ENCODE measurements at places on chromosomes 3 and 15.

- no peak for DNase-seq
These were observed 144.6 kb upstream of the IL12A start for GRCh38 chr3:159843840-159844730.

DNA sequence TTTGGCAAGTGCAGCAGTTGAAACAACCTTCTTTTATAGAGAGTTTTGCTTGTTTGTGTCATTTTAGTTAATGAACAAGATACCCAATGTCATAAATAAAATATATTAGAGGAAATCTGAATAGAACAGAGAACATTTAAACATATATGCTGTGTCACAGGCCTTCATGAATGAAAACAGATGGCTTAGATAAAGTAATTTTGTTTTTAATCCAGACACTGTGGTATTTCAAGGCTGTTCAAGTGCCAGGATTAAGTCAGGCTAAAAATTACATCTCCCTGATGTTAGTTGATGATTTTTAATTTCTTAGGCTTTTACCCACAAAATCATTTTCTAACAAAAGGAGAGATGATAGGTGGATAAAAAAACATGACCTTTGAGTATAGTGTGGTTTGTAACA, 4.9 kb upstream of the ACKR4 start:
- DNase-seq, result no peak

DNA sequence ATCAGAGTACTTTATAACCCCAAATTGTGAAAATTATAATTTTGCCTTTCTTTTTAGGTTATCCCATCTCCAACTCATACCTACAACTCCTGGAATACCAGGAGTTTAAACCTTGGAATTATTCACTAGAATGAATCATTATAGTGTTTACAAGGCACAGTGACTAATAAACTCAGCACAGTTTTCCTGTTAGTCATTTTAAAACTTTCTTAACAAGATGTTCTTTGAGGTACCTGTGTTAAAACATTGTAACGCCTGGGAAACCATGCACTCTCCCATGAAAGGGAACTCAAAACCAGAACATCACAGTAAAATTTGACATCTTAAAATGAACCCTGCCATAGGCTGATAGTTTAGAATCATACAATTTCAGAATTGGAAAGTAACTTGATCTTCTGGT, 132.4 kb upstream of the OSTN start:
- peak; percentile 99 for DNase-seq

GRCh38 chr15:55320963-55321362, 1.9 kb downstream of the PIGB start:
- DNase-seq, result no peak

DNA sequence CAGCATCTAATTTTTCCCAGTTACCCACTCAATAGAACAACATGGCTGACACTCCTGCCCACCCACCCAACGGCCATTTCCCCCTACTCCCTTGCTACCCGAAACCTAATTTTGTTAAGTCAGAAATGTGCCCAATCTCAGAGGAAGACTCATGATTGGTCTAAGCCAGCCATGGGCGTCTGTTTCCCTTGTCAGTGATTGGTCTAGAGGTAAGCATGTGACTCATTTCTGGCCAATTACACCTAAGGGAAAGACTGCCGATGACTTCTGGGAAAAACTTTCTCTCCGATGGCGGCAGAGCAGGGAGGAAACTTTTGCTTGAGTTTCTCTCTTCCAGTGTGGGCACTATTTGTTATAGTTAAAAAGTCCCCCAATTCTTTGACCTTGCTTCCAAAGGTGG, 72.9 kb downstream of the RPLP1 start:
- no peak for DNase-seq

- no peak for DNase-seq
These were observed 7.8 kb downstream of the SPSB4 start for GRCh38 chr3:141058996-141059395.

DNA sequence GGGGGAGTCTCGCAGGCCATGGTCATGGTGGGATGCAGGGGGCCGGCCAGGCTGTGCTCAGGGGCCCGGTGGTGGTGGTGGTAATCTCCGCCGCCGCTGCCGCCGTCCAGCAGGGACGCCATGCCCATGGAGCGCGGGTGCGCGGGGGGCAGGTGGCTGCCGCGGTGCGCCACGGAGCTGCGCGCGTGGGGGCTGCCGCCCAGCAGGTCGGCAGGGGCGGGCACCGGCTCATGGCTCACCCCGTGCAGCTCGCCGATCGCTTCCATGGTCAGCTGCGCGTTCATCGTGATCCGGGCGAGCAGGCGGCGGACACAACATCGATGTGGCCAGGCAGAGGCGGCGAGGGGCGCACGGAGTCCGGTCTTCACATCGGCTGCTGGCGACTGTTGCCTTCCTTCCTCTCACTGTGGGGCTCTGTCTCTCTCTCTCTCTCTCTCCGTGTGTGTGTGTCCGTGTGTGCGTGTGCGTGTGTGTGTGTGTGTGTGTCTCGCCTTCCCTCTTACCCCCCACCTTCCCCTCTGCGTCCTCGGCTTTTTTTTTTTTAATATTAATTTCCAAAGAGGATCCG, 451 bp downstream of the ONECUT1 start:
- DNase-seq, result no peak

DNA sequence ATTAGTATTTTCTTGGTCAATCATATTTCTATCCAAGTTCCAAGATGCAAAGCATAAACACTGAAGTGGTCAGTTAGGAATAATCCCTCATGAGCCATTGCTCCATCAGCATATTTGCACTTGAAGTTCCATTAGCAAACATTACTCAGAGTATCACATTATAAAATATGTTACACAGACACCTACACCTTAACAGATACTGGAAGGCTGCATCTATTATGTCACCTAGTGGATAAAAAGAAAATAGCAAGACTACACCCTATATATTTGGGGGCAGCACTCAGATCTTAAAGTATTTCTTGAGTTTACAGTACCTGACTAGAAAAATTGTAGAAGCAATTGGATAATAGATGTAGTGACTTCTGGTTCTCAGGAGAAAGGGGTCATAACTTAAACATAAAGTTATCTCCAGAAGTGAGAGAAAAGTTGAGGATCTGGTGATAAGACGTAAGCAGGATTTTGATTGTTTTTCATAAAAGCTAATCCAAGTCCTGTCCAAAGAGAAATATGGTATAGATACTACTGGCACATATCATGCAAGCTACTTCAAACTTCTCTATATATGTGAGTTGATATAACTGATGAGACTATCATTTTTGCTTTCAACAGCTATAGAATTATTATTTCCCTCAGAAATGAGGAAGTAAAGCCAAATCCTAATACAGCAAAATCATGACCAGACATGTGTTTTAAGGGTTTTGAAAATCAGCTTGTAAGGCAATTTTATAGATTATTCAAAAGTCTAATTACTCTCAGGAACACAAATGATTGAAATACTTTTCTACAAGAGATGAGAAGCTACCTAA, 422.2 kb downstream of the GBE1 start:
- peak; percentile 51 for DNase-seq

DNA sequence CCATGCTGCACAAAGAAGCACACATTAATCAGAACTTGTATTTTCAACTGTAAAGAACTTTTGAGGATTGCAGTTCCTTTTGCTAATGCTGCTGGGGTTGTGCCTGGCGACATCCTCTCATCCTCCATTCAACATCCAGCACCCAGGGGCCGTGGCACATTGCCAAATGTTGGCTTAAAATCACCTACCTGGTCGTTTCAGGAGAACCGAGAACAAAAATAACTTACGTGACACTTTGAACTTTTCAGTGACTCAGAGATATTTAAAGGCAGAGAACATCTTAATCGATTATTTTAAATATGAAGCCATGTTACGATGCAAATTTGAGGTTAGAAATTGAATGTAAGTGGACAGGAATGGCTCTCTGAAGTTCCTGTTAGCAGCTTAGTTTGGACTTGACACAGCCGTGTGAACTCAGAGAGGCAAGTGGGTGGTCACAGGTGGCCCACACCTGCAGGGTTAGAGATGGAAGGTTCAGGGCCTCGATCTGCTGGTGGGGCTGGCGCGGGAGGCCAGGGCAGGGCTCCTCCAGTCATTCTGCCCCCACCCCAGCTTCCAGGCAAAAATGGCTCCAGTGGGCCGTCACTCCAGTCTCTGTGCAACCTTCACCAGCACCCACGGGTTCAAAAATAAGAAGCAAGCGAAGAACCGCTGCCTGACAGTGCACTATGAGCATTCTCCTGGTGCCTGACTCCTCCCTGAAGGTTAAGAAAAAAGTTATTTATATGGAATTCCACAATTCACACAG, 12.2 kb downstream of the LRRK1 start:
- DNase-seq, result no peak

- DNase-seq, result no peak
These were observed 84.8 kb upstream of the KLHL25 start for GRCh38 chr15:85879334-85880163.

DNA sequence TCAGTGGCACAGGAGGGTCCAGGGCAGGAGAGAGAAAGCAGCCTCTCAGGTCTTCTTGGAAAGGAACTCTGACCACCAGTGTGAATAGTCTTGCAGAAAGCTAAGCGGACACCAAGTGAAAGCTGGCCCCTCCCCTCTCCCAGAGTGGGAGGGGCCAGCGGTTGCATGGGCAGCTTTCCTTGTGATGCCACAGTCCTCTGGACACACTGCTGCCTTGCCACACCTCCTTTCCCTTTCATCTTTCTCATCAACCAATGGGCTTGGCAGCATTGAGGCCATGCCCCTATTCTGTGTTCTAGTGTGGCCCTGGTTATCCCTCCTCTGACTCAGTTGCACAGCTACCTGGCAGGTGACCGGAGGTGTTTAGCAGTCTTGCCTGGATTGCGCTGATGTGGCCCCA, 49.7 kb upstream of the GOLGA6B start:
- DNase-seq, result no peak

GRCh38 chr3:55813268-55814097, 326.4 kb upstream of the WNT5A start:
- DNase-seq, result no peak

DNA sequence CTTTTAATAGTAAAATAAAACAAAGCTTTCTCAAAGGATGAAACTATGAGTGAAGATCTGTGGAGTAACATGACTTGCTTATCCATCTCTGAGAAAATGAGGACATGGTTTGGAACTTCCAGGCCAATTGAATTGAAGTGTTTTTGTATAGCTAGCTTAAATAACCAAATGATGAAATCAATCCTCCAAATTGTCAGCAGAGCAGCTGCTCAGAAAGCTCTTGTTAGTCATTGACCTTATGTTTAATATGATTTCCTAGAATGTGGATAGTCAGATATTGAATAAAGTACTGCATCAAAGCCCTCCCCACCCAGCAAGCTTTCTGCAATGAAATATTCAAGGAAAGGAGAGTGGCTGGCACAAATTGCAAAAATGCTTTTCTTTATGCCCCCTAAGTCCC, 437.2 kb downstream of the MFSD1 start:
- DNase-seq, result no peak

DNA sequence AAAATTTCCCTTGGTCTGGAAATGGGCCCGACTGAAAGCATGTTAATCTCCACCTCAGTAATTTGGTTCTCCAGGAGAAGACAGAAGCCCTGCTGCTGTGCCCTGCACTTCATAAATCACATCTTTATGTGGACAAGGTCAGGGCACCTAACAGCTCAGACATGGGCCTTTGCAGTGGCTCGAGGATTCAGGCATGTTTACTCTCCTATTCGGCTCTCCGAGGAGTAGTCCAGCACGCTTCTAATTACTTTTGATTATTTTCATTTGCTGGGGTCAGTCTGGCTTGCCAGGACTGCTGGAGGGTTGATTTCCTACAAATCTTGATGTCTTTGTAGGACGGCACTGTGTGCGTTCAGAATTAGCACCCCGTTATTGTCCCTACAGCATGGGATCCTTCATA, 511.2 kb downstream of the MECOM start:
- DNase-seq, result no peak

GRCh38 chr3:65549626-65549959, 489.1 kb downstream of the MAGI1 start:
- DNase-seq, result no peak
